ENCODE measurements at places on chromosomes 3 and 15.

DNA sequence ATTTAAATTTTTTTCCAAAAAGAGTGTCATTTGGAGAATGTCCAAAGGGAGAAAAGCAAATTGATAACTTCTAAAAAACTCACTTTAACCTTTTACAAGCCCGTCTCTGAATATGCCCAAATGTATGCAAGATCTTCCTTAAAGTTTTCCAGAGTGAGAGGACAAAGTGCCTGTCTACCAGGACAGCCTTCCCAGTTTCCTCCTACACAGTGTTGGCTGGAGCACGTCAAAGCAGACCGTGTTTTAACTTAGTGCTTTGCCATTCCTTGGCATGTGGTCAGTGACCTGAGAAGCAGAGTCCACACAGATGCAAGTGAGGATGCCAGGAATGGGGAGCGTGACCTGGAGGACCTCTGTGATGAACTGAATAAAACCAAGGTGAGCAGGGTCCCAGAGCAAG is 245.7 kb downstream of the FAM43A start:
- DNase-seq, result no peak

DNA sequence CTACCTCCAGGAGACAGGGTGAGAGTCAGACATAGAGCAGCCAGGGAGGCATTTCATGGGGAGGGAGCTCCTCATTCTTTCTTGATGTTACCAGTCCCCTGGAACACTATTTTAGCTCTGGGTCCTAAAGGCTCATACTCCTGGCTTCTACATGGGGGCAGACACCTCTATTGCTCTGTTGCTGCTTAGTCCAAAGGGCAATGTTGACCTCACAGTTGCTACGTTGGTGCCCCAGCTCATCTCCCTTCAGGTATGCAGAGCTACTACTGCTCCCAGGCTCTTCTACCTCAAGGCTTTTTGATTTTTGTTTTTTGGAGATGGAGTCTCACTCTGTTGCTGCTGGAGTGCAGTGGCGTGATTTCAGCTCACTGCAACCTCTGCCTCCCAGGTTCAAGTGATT is 245.6 kb upstream of the LRRFIP2 start:
- DNase-seq, result no peak

- no peak for DNase-seq
Observed at GRCh38 chr15:73806698-73807483, 53.7 kb upstream of the INSYN1 start.

GRCh38 chr15:58842713-58843396 is 71.8 kb downstream of the MINDY2 start:
- DNase-seq, result peak; percentile 26

DNA sequence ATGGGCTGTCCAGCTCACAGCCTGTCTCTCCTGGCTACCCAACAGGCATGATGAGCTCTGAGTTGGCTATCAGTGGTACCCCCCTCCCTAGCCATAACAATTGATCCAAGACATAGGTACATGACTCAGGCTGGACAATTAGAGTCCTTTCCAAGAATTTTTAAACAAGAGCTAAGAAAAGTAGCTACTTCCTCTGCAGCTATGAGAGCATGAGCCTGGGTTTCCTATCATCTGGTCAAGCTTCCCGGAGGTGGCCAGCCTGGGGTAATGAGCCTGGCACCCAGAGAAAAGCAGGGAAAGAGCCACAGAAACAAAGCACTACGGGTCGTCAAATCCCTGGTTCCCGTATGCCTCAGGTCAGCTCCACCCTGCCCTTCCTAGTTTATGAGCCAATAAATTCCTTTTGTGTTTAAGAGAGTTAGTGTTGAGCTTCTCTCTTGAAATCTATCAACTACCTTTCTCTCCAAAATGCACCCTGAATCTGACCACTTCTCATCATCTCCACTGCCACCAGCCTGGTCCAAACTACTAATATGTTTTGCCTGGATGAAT is 2.3 kb upstream of the SLC51B start:
- DNase-seq, result no peak

GRCh38 chr3:81161851-81162250 is 599.6 kb downstream of the GBE1 start:
- no peak for DNase-seq

- DNase-seq, result no peak
Observed at GRCh38 chr3:172286548-172287148, 161.6 kb downstream of the GHSR start.

DNA sequence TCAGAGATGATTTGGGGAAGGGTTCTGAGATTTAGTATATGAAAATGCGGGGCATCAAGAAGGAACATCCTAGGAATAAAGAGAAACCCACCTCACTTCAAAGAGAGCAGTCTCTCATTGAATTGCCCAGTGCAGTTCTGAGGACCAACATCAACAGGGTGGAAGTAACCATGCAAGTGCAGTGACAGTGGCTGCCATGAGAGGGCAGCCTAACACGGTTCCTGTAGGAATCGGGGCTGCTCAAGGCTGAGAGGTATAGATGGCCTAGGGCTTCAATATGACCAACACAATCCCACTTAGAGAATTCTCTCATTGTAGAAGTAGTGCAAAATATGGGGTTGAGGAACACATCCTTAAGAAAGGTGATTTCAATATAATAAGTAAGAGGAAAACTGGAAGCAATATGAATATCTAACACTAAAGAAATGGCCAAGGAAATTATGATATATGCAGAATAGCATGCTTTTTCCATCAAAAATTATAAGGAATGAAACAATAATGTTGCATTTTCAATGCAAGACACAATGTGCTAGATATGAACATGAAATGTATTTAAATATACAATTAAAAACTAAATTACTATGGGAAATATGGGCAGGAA is 51.1 kb upstream of the ARRDC4 start:
- DNase-seq, result peak; percentile 68

All from hematopoietic multipotent progenitor cell treated with erythropoietin and hydrocortisone succinate and interleukin-3 and kit ligand, for 8 days (in vitro differentiated cells).